Nephron progenitor cell (in vitro differentiated cells): ENCODE measurements at places on chromosomes 12 and 14.

GRCh38 chr14:52025310-52025709 is 36.0 kb downstream of the RTRAF start:
- no peak for DNase-seq

DNA sequence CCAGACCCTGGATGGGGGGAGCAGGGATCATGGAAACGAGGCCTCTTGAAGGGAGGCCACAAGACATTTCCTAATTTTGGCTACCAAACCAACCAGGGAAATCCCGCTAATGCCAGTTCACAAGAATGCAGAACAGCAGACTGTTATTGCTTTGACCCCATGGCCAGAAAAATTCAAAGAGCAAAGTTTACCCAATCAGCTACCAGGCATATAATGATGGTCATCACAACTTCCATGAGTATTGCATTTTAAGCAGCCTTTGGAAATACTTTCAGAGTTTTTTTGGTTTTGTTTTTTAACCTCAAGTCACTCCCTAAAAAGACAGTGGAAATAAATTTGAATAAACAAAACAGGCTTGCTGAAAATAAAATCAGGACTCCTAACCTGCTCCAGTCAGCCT is at the start of gene IL25:
Gene IL25, plus strand, starts transcription at position 301 of the 400 bp plus-strand sequence.
- no peak for DNase-seq

DNA sequence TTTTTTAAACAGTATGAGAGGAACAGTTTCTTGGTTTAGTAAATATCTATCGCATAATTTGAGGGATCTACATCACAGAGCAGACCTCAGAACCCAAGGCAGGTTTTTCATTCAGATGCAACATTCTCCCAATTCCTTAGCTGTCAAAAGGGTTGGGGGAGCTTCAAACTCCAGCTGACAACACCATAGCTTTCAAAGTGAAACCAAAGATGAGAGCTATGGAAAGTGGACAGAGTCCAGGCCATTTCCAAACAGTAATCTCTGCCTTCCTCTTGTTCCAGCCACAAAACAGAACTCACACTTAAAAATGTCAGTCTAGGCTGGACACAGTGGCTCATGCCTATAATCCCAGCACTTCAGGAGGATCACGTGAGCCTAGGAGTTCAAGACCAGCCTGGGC is 87.8 kb downstream of the SPRING1 start:
- DNase-seq, result no peak

GRCh38 chr14:29925736-29926135 is 1.9 kb downstream of the PRKD1 start:
- DNase-seq, result no peak

DNA sequence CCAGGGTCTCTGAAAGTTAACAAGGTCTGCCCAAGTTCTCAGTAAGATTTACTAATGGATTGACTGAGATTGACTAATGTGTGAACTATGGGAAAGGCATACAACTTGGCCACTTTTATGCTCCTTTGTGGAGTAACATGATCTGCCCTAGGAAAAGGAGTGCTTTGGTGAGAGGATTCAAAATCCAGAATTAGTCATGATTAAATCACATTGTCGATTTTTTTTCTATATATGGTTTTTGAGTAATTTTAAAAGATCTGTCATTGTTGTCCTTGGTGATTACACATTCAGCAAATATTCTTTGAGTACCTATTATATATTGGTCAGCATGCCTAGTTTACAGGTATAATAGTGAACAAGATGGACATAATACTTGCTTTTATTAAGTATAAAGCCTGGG is 147.7 kb upstream of the SYT10 start:
- no peak for DNase-seq

GRCh38 chr12:105480162-105480561 is 149.7 kb downstream of the C12orf75 start:
- no peak for DNase-seq

DNA sequence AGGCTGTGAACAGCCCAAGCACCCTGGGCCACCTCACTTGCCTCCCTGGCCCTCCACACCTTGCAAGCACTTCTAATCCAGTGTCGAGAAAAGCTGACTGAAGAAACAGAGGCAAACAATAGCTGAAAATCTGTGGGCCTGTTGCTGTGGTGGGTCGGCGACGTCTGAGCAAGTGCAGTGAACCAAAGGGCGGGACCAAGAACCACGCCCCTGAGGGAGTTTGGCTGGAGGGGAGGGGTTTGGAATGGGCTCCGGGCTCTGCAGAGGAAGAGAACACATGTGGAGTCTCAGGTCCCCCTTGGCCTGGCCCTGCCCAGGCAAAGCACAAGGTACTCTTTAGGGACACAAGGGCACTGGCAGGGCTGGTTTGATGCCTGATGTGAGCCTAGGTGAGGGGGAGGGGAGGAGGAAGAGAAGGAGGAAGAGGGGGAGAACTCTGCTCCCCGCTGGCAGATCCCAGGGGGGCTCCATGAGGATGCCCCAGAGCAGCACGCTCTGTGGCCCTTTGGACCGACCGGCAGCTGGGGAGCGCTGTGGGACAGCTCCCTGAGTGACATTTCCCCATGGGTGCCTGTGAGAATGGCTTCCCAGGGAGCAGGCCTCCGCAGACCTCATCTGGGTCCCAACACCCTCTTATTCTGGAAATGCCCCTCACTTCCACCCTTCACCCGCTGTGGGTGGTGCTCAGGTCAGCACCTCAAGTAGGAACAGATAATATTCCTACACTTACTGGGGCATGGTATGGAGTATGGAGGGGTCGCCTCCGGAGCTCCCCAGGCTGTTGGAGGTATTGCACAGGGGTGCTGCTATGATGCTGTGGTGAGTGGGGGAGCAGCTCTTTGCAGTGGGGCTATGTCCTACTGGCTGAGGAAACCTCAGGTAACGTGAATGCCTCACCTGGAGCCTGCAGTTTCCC is 85.5 kb downstream of the CPSF2 start:
- no peak for DNase-seq

- DNase-seq, result no peak
Observed at GRCh38 chr14:47261350-47261749, 414.1 kb downstream of the MDGA2 start.

DNA sequence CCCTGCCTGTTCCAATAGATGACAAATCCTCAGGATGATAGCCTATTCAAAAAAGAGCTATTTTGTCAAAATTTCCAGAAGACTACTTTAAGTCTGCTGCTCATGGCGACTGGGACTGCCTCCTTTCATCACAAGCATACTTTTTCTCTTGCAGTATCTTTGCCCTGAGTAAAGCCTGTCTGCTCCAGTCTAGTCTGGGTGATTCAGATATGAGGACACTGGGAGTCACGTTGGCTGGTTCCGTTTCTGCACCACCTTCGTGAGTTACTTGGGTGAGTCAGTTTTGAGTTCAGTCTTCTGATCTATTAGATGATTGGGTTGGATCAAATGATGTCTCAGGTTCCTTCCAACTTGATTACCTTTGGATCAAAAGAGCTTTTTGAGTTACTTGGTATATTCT is 301.3 kb upstream of the STXBP6 start:
- DNase-seq, result no peak

DNA sequence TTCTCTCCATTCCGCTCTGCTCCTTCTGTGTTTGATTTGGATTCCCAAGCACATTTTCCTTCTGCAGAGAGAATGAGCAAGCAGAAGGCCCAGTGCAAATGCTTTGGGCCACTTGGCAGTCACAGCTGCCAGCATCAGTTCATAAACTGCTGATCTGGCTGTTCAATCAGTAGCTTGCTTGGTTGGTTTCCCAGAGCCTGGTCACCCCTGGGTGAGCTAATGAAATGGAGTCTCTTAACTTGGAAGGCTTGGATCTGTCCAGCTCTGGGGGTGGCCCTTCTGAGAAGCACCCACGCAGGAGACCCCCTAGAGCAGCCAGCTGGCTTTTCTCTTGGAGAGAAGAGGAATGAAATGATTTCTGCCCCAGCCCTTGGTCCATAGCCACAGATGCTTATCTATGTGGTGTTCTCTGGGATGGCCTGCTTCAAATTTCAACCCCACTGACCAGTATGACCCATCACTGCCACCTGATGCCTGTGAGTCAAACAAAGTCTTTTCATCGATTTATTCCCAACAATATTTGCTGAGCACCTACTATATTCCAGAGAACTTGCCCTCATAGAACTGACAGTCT is 30.3 kb downstream of the FAIM2 start:
- DNase-seq, result no peak

GRCh38 chr12:43267818-43268217 is 284.2 kb downstream of the ADAMTS20 start:
- no peak for DNase-seq

- no peak for DNase-seq
Observed at GRCh38 chr14:86091811-86092210, 561.9 kb downstream of the FLRT2 start.
